CD4-positive, alpha-beta T cell treated with Interferon alpha-2 for 1 hour (primary cell): ENCODE measurements at places on chromosomes 1 and 21.
A peak's percentile ranks its signal among the peaks of the same experiment; 100 is the strongest.

GRCh38 chr1:162908780-162909179, 47.8 kb upstream of the CCDC190 start:
- no peak for DNase-seq

GRCh38 chr1:43277116-43277876, 7.5 kb downstream of the TMEM125 start:
- no peak for DNase-seq

DNA sequence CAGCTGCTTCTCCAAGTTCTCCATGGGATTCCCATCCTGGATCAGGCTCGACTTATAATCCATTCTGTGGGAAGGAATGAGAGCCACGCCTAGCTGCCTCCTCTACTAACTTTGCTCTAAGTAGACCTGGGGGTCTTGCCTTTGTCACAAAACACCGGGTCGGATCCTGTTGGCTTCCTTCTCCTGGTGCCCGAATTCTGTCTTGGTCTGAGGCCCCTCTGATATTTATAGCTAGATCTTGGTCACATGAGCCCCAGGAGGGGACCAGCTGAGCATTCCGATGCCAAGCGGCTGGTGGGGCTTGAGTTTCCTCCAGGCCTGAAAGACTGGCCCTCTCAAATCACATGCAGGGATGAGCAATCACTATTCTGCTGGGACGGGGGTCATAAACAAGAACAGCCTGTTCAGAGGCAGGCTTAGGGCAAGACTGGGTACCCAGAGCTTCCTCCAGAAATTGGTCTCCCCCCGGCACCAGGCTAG, at the start of gene TRIM63:
TSS of gene TRIM63 (minus strand) at position 199 of the 480 bp plus-strand sequence. CDS start at position 63, 136 bp downstream.
- DNase-seq, result no peak

DNA sequence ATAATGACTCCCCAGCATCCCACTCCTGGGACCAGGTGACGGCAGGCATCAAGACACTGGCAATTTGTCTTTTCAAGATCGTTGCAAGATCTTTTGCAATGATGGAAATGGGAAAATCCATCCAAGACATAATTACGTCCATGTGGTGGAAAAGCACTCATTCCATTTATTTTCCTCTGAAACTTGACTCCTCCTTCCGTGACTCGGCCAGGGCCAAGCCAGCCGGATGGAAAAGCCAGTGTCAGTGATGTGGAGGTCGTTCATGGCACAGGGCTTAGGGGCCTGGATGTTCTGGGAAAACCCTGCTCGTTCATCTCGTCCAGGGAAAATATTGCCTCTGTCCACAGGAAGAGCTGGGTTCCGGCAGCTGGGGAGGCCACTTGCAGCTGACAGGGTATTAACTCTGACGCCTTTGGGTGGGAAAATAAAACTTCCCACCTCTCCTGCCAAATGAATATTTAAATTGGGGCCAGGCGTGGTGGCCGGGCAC, 46.2 kb downstream of the C1orf198 start:
- no peak for DNase-seq

- no peak for DNase-seq
Observed at GRCh38 chr1:3968851-3969250, 68.8 kb upstream of the C1orf174 start.

GRCh38 chr1:1038694-1039093, 18.8 kb downstream of the AGRN start:
- no peak for DNase-seq

- no peak for DNase-seq
Observed at GRCh38 chr21:17732306-17732705, 86.8 kb downstream of the C21orf91 start.

- no peak for DNase-seq
Observed at GRCh38 chr1:202578565-202578964, 131.7 kb downstream of the SYT2 start.

DNA sequence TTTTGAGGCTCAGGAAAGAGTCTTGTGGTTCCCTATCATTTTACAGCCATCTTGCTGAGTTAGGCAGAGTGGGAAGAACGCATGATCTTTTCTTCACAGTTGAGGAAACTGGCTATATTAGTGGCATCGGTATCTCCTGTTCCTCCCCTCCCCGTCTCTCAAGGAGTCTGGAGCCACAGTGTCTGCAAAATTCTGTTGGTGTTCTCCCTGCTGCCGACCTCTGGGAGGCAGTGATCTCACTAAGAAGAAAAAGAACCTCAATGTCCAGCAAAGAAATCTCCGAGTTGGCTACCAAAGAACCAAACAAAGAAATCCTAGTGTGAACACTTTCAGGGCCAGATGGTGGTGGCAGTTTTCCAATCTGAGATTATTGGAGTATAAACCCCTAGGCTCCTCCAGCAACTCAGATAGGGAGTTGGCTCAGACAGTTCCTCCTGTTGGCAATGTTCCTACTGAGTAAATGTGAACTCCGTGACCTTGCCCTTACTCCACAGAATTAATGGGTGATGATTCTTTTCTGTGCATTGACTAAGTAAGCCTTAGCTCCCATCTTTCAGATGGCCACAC, 41.2 kb downstream of the PRAMEF20 start:
- DNase-seq, result no peak

DNA sequence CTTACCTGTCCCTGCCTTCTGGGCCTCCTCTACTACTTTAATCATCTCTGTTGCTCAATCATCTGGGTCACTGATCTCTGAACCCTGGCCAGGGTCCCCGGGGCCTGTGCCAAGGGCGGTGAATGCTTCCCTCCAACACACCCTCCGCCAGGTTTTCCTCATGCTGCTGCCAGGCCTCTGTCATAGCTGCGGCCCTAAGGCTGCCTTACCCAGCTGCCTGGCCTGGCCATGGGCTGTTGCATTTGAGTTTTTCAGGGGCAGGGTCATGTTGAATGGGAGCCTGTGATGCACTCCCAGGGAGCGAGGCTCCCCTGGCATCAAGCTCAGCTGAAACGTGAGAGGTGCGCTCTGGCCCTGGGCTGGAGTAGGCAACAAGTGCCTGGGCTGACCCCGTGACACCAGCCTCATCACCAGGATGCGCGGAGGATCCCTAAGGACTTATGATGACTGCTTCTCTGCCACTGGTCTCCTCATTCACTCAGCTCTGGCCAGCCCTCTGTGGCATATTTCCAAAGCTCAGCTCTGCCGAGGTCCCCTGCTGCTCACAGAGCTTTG, 7.6 kb downstream of the EDN2 start:
- no peak for DNase-seq

- DNase-seq, result no peak
Observed at GRCh38 chr1:21896652-21897532, 40.2 kb downstream of the HSPG2 start.

DNA sequence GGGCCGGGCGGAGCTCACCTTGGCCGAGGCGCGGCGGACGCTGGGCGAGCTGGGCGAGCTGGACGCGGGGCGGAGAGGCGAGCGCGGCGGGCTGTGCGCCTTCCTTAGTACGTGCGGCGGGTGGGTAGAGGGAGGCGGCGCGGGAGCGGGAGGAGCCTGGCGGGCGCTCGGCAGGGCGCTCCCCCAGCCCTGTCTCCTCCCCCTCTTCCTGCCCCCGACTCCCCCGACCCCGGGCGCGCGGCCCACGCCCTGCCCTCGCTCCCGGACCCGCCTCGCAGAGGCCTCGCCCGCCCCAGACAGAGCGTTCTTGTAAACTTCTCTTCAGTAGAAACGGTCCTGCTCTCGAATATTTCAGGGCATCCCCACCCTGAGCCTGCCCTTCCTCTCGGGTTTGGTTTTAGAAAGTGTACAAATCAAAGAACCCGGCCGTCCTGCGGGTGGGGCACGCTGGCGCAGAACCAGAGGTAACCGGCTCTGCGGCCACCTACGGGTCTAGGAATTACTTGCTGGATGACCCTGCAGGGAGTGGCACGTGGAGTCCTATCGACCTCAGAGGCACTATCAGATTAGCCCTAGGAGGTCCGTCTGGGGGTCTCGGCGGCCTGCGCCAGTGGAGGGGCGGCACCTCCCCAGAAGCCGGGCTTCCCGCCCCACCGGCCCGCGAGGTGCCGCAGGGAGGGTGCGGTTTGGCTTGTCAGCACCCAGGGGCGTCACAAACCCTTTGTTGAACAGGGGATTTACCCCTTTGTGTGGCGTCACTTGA, at the start of gene S100A10:
TSS of gene S100A10 (minus strand) at position 126 of the 763 bp plus-strand sequence. CDS start 7,629 bp downstream, outside the sequence.
- DNase-seq, result peak; percentile 86

DNA sequence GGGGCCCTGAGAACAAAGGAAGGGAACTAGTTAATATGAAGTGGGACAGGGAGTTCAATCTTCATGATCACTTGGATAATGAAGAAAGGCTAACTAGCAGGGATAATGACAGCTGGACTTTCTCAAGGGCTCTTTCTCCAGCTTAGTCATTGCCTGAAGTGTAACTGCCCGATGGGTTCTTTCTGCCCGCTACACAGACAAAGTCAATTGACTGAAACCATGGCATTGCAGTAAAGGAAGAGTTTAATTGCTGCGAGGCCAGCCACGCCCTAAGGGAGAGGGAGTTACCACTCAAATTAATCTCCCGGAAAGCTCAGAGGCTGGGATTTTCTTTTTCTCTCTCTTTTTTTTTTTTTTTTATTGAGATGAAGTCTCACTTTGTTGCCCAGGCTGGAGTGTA, 16.6 kb upstream of the SLC2A5 start:
- DNase-seq, result no peak

DNA sequence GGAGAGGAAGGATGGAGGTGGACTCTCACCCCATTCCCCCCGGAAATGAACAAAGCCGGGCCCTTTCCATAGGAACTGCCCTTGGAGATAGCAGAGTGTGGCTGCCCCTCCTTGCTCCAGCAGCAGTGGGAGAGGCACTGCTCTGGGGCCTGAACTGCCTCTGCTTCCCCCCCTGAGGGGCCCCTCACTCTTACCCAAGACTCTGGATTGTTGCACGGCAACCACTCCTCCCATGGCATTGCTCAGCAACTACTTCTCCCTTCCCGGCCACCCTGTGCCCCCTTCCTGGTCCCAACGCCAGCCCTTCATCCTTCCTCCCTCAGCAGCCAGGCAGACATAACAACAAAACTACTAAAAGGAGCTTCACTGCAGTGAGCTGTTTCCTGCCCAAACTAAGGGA, 3.0 kb upstream of the ACKR1 start:
- DNase-seq, result no peak

DNA sequence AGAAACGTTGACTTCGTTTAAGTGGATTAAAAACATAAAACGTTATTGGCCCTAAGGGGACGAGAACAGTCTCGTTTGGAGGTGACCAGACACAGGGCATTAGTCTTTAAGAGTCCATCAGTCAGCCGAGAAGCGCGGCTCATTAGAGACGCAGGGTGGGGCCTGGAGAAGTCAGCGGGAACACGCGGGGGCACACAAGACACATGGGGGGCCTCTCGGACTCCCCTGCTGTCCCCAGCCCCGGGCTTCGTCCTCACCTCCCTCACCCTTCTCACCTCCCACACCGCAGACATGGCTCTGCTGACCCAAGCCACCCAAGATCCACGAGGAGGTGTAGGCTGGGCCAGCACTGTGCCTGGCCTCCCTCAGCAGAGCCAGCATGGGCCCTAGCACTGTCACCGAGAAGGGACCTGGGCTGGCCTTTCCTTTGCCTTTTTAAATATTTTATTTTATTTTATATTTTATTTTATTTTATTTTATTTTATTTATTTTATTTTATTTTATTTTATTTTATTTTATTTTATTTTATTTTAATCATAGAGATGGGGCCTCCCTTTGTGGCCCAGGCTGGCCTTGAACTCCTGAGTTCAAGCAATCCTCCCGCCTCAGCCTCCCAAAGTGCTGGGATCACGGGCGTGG, 48.9 kb downstream of the MORN1 start:
- DNase-seq, result no peak

DNA sequence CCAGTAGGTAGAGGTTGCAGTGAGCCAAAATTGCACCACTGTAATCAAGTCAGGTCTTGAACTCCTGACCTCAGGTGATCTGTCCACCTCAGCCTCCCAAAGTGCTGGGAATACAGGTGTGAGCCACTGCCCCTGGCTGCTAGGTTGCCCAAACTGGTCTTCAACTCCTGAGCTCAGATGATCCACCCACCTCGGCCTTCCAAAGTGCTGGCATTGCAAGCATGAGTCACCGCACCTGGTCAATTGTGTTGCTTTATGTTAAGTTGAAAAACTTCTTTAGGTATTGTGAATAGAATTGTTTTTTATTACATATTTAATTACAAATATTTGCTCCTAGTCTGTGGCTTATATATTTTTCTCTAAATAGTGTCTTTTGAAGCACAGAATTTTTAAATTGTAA, 80.5 kb downstream of the PRKAB2 start:
- no peak for DNase-seq

- DNase-seq, result no peak
Observed at GRCh38 chr1:40635763-40636500, 29.6 kb downstream of the RIMS3 start.

- peak; percentile 50 for DNase-seq
Observed at GRCh38 chr21:41761211-41761933, 5.5 kb downstream of the RIPK4 start.

DNA sequence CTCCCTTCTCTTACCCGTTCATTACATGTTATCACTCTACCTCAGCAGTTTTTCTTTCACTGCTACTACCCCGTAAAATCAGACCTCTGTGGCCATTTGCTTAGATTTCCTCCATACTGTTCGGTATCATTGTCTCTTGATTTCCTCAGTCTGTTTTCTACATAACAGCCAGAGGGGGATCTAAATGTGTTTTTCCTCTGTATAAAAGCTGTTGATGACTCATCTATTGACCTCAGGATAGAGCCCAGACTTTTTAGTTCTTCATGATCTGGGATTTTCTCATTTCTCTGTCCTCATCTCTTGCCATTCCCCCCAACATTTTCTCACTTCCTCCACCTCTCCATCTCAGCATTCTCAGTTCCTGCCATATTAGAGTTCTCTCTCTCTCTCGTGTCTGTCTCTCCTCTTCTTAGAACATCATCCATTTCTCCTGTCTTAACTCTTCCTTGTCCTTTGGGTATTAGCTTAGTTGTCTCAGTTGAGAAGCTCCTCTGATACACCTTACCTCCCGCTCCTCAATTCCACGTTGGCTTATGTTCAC, 10.5 kb downstream of the OTUD3 start:
- DNase-seq, result no peak

DNA sequence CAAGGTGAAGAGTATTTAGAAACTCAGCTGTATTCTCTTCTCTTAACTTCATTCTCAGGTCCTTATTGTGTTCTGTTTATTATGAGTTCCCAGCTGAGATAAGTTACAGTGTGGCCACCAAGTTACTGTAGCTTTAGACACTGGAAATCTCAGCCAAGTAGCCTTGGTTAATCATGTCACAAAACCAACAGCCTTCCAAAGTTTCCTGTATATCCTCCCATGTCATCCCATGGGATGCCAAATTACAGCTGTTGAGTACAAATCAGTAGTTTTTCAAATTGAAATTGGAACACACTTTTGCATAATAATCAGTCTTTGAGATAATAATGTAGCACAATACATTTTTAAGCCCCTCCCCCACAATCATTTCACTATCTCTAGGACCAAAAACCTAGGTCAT, 10.7 kb downstream of the ADAMTS5 start:
- no peak for DNase-seq
